ENCODE measurements at places on chromosomes 7 and 10.

DNA sequence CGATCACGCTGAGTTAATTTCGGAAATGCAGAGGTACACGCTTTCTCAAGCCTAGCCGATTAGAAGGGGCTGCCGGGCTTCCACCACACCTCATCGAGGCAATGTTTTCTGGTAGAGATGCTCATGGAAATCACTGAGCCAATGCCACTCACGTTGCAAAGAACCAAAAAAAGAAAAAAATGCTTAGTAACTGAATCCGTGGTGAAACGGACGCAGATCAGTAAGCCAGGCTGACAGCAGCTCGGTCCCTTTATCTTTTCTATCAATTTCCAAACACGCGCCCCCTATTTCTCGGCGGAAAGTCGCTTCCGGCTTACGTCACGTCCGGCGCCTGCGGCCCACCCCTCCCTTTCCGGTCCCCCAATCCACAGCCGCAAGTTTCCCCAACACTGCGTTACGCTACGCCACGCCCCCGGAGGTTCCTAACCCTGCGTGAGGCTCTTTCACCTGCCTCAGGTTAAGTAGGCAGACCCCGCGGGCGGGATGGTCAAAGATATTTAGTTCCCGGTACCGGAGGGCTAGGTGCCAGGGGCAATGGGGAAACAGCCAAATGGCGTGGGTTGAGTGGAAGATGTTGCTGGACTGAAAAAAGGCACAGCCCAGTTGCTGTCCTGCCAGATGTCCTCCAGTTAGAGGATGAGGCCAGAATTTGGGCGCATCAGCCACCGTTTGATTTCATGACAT is at the start of gene NSUN6:
Gene NSUN6 (minus strand): TSS at position 264 of the 684 bp plus-strand sequence. CDS start 384 bp downstream, outside the sequence.
- peaks cover 42% of the 10 kb centered on the region for H3K4me1 ChIP-seq
- peak; percentile 80 for DNase-seq
- H3K27ac ChIP-seq = peak within 1 kb of the TSS; percentile 99

GRCh38 chr7:99001482-99002147 is 123.3 kb downstream of the TRRAP start:
- H3K27me3 ChIP-seq = no peaks in the 10 kb centered on the region
- H3K4me1 ChIP-seq = no peaks in the 10 kb centered on the region
- H3K27ac ChIP-seq = peak overlapping the region; percentile 36

DNA sequence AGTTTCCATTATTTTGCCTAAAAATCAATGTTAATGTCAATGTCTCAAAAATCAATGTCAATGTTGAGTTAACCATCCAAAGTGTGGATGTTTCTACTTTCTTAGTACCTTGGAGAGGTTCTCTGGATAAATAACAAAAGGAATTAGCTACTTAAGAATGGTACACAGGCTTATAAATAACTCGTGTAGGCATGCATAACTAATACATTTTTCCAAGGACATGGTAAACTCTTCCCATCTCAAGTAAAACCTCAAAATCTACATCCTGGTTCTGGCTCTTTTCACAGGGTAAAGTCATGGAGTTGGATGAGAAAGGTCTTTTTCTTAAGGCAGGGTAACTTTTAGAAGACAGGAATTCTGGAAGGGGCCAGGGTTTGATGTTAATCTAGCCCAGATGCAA is 59.9 kb downstream of the CAV1 start:
- no peak overlapping the region for H3K4me3 ChIP-seq
- no peaks in the 10 kb centered on the region for H3K36me3 ChIP-seq
- no peak overlapping the region for H3K27ac ChIP-seq

DNA sequence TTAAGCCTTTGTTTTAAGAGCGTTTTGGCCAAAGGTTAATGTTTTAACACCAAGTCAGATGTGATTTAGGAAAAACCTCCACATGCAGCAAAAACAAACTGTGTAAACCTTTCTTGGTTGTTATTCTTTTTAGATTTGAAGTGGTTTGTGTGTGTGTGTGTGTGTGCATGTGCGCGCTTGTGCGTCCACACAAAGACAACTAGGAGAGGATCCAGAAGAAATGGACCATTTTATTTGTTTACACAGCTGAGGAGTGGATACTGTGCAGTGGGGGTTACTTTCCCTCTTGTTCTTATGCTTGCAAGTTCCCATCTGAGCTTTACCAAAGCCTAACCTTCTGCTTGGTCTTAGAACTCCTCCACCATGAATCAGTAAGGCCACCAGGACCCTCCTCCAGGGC is 20.0 kb downstream of the TCF7L2 start:
- H3K4me1 ChIP-seq = peaks cover 19% of the 10 kb centered on the region
- H3K4me3 ChIP-seq = no peak overlapping the region
- no peak for DNase-seq
- peaks cover 17% of the 10 kb centered on the region for H3K36me3 ChIP-seq

DNA sequence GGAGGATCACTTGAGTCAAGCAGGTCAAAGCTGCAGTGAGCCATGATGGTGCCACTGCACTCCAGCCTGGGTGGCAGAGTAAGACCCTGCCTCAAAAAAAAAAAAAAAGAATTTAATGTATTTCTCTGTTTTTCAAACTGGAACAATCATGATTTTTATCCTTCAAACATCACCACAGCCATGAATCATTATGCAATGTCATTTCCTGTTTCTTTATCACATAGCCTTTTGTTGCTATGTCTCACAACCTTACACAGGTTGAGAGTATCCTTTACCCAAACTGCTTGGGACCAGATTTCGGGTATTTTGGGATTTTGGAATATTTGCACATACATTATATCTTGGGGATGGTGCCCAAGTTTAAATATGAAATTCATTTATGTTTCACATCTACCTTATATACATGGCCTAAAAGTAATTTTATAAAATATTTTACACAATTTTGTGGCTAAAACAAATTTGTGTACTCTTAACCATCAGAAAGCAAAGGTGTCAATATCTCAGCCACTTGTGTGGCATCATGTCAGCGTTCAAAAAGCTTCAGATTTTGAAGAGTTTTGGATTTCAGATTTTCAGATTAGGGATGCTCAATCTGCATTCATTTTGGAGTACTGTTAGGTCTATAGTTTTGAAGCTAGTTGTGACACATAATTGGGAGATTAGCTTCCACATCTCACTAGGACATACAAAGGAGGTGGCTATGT is 8.2 kb downstream of the NT5C3A start:
- H3K4me1 ChIP-seq = peaks cover 19% of the 10 kb centered on the region
- DNase-seq = no peak
- H3K27ac ChIP-seq = no peak overlapping the region

DNA sequence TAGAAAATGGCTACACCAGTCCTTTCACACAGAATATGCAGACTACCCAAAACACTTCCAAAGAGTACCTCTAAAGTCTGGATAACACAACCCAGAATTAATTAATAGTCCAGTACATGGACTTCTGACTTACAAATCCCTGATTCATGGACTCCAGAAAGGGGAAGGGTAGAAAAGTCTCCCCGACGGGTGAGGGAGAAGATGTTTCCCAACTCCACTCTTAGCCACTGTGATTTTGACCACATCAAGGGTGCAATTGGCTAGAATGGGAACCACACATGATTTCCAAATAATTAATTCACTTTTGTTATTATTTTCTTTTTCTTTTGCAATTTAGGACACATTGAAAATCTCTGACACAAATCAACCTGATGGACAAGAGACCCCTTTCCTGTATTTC is 1.4 kb downstream of the TMEM130 start:
- H3K27me3 ChIP-seq = peaks cover 62% of the 10 kb centered on the region
- H3K27ac ChIP-seq = no peak overlapping the region
- DNase-seq = no peak

GRCh38 chr7:142301923-142302550 is 44.2 kb upstream of the PRSS58 start:
- no peaks in the 10 kb centered on the region for H3K4me1 ChIP-seq
- H3K4me3 ChIP-seq = no peak overlapping the region
- H3K36me3 ChIP-seq = no peaks in the 10 kb centered on the region
- H3K27ac ChIP-seq = no peak overlapping the region

DNA sequence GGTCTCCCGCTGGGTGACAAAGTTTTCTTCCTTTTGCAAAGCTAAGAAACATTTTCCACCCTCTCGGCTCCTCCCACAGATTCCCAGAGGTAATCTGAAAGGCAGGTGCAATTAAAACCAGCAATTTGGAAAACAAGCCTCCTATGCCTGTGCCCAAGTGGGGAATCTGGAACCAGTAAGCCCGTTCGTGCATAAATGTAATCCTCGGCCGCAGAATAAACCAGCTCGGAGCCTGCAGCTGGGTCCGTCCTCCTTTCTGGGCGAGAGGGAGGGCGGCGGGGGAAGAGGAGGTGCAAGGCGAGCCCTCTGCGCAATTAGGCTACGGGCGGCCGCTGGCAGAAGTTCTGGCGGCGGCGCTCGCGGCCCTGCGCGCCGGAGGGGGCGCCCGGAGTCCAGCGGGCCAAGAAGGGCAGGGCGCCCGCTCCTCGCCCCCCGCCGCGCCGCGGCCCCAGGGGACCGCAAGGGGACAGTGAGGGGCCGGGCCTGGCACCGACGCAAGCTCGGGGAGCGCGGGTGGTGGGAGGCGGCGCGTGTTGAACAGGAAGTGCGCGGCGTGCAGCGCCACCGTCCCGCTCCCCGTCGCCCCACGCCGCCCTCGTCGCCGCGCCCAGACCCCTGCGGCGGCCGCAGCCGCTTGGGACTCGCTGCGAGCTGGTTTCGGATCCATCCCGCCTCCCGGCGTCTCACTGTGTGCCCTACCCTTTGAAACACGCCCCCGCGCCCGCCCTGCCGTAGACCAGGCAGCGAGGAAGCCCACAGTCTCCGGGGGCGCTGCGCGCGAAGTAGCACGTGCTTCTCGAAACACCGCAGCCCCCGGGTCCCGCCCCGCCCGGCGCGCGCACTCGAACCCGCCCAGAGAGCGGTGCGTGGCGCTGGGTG is at the start of gene PRKAG2:
Gene PRKAG2 (minus strand): TSS at position 217 of the 879 bp plus-strand sequence. CDS start 495 bp downstream, outside the sequence.
- no peak within 1 kb of the TSS for H3K27ac ChIP-seq
- peak within 1 kb of the TSS; percentile 95 for H3K4me3 ChIP-seq

DNA sequence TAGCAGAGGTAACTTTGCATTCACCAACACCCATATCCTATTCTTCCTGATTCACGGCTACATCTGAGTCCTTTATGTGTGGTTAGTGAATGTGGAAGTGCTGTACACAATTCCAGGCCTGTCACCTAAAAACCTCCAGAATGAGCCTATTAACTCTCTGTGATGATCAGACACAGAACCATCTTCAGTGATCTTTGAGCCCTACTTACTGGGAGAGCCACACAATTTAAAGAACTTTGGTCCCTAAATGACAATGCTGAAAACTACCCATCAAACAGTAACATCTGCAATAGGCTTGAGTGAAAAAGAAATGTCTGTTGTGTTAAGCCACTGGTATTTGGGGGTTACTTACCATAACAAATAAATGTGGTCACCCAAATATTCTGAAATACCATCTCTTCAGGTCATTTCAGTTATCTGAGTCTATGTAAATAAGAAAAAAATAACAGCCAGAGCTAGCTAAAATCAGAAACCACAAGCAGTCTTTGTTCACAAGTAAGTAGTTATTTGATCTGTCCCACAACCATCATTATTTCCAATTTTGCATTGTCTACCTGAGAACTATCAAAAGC is 145.7 kb downstream of the HGF start:
- no peaks in the 10 kb centered on the region for H3K27me3 ChIP-seq
- no peak overlapping the region for H3K27ac ChIP-seq
- no peak for DNase-seq
- no peak overlapping the region for H3K4me3 ChIP-seq
- no peaks in the 10 kb centered on the region for H3K4me1 ChIP-seq

- no peaks in the 10 kb centered on the region for H3K27me3 ChIP-seq
- no peak overlapping the region for H3K4me3 ChIP-seq
- H3K36me3 ChIP-seq = peaks cover 5% of the 10 kb centered on the region
- H3K27ac ChIP-seq = no peak overlapping the region
Observed at GRCh38 chr7:42152329-42153205, 84.4 kb downstream of the GLI3 start.

DNA sequence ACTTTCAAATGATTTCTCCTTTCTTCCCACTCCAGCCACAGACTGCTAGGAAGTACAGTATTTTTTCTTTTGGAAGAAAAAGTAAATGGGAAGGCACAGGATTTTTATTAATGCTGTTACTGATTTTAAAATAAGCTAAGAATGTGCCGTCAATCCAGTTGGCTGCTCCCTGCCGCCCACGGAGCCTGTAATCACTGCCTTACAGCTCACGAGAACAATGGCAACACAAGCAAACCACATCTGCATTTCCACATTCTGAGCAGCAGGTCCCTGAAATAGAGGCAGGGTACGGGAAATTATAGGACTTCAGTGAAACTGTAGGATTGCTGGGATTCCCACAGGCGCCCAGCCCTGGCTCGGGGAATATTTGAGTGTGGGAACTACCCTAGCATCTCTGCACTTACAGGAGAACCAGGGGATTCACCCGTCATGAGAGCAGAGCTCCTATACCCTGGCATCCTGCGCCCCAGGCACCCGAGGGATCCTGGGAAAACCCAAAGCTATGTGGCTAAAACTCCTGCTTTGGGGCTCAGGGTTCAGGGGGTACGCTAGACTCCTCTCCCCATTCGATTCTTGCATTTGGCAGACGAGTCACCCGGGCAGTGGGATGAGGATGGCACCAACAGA is 72.9 kb upstream of the TNS3 start:
- H3K27me3 ChIP-seq = no peaks in the 10 kb centered on the region
- no peaks in the 10 kb centered on the region for H3K36me3 ChIP-seq
- DNase-seq = no peak
- H3K4me3 ChIP-seq = no peak overlapping the region
- peak overlapping the region; percentile 13 for H3K27ac ChIP-seq

All from neural crest cell (in vitro differentiated cells).